ENCODE measurements at places on chromosomes 16 and 17.
A peak's percentile ranks its signal among the peaks of the same experiment; 100 is the strongest.

DNA sequence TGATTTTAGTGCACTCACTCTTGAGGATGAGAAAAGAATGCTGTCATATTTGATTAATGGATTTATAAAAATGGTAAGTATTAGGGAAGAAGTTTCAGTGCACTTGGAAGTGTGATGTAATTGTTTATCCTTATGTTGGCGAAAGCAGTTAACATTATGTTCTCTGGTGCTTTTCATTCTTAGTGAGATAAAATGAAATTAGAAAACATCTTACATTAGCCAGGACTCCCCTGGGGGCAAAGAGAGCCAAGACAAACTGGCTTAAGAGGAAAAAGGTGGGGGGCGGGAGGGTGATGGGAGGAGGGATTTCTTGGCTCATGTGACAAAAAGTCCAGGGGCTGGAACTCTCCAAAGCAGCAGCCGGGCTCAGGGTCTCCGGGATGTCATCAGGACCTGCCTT lies 73.2 kb downstream of the KNOP1 start:
- no peak for DNase-seq

DNA sequence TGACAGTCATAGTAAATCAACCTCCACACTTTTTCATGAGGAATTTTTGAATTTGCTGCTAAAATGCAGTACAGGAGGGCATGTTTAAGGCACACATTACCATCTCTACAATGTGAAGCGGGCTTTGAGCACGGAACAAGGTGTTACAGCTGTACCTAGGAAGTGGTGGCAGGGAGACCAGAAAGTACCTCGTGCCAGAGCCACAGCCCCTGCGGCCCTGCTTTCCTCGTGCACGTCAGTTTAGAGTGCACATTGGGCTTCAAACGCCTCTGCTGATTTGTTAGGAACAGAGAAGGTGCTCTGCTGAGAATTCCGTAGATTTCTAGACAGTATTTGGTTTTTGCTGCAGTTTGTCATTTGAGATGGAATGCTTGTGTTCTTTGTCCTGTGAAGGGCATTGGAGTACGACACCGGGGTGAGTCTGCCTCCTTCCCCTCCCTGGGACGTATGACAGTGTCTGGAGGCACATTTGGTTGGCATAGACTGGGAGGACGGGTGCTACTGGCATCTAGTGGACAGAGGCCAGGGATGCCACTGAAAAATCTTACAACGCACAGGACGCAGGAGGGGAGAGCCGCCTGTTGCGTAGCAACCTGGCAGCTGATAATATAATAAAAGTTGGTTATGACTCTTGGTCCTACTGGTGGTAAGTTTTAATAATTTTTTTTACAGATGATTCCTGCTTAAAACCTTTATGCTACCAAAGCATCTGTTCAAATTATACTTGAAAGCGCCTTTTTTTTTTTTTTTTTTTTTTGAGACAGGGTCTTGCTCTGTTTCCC lies 9.1 kb downstream of the FOXK2 start:
- peak; percentile 87 for DNase-seq

- DNase-seq = no peak
These were observed 14.2 kb downstream of the SNX20 start for GRCh38 chr16:50666658-50667496.

GRCh38 chr17:13372432-13372831 lies 229.3 kb downstream of the HS3ST3A1 start:
- no peak for DNase-seq

DNA sequence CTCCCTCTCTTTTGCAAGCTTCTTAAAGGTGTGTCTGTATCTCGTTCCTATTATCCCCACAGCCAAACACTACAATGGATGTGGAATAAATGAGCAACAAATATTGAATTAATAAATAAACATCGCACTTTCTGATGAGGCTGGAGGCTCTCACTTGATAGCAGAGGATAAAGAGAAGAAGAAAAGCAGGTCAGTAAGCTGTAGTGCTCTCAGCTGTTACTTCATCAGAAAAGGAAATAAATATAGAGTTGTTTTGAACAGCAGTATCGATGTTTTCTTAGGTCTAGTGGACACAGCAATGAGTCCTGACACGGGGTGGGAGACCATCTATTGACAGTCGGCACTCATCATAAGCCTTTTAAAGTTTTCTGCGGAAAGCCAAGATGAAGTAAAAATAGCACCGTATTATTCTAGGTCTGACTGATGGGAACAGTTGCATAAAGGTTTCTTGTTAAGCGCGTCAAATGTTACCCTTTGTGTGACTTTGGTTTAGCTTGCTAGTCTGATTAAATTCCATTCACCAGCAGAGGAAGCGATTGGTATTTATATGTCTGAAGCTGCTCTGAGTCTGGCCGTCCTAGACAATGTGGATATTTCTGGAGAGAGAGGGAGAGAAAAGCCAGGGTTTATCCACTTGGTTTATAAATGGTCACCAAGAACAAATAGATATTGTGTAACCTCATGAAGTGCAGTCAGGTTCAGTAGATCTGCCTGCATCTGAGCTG lies 646.1 kb downstream of the CDH11 start:
- DNase-seq = no peak

DNA sequence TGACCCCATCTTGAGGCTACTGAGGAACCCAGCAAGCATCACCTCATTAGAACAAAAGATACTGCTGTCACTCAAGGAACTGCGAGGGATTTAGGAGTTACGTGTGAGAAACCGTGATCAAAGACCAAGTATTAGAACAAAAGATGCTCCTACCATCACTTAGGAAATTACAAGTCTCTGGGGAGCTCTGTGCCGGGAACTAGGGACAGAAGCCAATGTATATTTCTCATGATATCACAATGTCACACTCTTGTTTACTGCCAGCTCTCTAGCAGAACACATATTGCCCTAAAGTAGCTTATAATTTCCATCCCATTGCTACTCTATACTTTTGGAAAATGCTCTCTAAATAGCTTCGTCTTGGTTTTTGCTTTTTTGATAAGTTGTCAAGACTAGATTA lies 214.5 kb downstream of the HS3ST3A1 start:
- DNase-seq = no peak

DNA sequence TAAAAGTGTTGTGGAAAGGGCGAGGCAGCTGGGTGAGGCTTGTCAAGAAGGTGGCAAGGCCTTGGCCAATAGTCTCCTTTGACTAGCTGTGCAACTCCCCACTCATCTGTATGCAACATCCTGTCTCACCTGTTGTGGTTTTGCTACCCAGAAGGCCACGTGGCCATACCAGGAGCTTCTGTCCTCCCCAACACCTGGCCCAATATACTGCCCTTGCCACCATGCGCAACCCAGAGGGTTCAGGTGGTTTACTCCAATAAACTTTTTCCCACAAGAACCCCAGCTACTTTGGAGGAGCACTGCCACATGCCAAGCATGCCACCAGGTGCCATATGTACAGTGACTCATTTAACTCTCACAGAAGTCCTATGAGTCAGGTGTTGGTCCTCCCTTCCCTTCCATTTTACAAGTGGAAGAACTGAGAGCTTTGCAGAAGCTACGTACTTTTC lies 10.2 kb downstream of the MYO19 start:
- DNase-seq = peak; percentile 72

DNA sequence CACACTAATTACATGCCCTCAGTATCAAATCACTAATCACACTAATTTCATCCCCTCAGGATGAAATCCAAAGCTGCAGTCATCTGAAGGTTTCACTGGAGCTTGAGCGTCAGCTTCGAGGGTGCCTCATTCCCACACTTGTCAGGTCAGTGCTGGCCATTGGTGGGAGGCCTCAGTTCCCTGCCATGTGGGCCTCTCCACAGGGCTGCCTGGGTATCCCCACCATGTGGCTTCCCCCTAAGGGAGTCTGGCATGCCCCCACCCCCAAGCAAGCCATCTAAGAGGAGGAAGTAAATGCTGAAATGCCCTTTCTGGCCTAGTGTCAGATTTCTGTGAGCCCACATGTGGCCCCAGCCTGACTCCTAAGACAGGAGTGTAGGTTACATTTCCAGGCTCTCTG lies 78.6 kb upstream of the CDH5 start:
- DNase-seq = no peak

DNA sequence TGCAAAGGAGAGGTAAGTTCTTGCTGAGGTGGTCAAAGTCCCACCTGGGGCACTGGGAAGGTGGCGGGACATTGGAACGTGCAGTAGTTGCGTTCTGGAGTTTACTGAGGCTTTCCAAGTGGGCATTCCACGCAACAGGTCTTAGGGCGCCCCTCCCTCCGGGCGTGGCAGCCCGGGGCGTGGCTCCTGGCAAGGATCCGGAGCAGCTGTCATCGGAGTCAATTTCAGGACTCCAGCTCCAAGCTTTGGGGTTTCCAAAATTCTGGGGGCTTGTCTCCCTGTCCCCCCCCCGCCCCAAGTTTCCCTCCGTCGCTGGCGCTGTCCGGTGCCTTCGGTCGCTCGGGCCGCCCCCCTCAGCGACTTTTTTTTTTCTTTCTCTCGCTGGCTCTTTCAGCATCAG lies 43.1 kb upstream of the AMZ2 start:
- no peak for DNase-seq

- DNase-seq = peak; percentile 5
These were observed 134.2 kb downstream of the HS3ST2 start for GRCh38 chr16:22948058-22948602.

GRCh38 chr17:57669671-57670529 lies 75.2 kb downstream of the CCDC182 start:
- no peak for DNase-seq

- DNase-seq = peak; percentile 40
These were observed 28.0 kb downstream of the LLGL2 start for GRCh38 chr17:75553295-75554110.

All from M059J (cell line).